ENCODE measurements at places on chromosomes 12 and 14. TPM values are rescaled to one million over a fixed set of nuclear protein-coding genes. Genes with fewer than 3 reads are reported as not detected.
A peak's percentile ranks its signal among the peaks of the same experiment; 100 is the strongest.

DNA sequence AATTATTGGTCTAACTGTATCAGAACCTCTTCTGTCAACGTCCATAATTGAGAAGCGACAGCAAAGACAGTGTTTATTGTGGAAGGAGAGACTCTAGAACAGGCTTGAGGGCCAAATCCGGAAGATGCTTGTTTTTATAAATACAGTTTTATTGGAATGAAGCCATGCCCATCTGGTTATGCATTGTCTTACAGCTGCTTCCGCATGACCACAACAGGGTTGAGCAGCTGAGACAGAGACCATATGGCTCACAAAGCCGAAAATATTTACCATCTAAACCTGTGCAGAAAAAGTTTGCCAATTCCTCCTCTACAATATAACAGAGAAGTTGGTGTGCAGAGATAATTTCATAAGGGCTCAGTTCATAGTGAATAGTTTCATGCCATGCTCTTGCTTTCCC, 24.5 kb downstream of the PRKAB1 start:
- DNase-seq, result no peak

Gene BICDL1
- 0.65 TPM for total RNA-seq

- no peak for DNase-seq
Measured at GRCh38 chr14:54133896-54134295, 177.3 kb upstream of the BMP4 start.

- no peak for DNase-seq
Measured at GRCh38 chr14:22388669-22389595, 200.1 kb downstream of the DAD1 start.

- no peak for DNase-seq
Measured at GRCh38 chr14:29846339-29847055, 81.2 kb downstream of the PRKD1 start.

DNA sequence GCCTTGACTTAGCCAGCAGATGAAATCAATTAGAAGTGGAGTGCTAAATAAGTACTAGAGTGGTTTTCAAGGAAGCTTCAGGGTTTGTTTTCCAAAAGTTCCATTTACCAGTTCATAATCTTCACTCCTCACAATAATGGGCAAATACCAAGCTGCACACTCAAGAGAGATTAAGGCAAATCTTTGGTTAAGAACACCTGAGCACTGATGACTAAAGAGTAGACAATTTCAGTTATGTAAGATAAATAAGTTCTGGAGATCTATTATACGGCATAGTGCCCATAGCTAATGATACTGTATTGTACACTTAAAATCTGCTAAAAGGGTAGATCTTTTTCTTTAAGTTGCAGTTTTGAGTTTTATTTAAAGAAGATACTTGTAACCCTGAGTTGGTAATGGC, 125.0 kb downstream of the ARMH4 start:
- DNase-seq, result no peak

Gene AGAP2
- total RNA-seq, result 1.0 TPM

GRCh38 chr12:115191342-115191741, 507.4 kb upstream of the TBX3 start:
- DNase-seq, result no peak

DNA sequence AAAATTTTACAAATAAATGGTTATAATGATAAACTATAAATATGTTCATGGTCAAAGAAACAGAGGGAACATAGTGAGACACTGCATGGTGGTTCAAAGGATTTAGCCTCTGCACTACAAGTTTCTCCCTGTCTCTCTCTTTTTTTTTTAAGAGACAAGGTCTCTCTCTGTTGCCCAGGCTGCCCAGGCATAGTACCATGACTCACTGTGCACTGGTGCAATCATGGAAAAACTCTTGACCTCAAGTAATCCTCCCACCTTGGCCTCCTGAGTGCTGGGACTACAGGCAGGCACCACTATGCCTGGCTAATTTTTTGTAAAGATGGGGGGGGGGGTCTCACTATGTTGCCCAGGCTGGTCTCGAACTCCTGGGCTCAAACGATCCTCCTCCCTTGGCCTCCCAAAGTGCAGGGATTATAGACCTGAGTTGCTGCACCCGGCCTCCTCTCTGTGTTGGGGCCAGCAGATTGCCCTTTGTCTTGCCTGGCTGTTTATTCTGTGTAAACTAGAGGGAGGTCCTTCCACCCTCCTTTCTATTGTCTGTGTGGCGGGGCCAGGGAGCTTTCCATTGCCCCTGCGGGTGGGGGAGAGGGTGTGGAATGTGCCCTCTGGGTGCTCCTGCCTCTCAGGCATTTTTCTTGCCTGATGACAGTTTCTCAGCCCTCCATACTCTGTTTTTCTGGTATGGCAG, 22.1 kb downstream of the MTHFD1 start:
- no peak for DNase-seq

DNA sequence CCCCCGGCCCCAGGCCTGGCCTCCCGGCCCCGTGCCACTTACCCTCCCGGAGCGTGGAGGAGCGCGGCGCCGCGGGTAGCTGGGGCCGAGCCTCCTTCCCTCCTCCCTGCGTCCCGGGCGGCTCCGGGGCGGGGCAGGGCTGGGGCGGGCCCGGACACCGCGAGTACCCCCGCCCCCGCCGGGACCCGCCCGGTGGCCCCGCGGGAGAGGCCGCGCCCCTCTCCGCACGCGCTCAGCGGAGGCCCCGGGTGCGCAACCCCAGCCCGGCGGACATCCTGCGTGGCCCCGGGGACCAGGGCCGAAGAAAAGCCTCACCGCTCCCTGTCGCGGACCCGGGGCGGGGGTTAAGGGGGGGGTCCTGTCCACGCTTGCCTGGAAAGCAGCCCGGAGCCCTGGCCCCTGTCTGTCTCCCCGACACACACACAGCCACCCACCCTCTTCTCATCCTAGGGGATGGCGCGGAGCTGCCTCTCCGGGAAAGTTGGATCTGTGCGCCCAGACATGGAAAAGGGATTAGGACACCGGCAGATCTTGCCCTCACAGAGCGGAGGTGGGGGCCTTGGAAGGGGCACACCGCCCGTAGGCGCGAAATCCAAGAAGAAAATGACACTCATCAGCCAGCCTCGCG, at the start of gene SYNE3:
Gene SYNE3, minus strand, starts transcription at position 97 of the 628 bp plus-strand sequence. CDS start 40,829 bp downstream, outside the sequence.
- peak; percentile 78 for DNase-seq

Gene GDF3
- not detected for total RNA-seq

GRCh38 chr14:76531085-76531484, 155.1 kb downstream of the ESRRB start:
- DNase-seq, result no peak

DNA sequence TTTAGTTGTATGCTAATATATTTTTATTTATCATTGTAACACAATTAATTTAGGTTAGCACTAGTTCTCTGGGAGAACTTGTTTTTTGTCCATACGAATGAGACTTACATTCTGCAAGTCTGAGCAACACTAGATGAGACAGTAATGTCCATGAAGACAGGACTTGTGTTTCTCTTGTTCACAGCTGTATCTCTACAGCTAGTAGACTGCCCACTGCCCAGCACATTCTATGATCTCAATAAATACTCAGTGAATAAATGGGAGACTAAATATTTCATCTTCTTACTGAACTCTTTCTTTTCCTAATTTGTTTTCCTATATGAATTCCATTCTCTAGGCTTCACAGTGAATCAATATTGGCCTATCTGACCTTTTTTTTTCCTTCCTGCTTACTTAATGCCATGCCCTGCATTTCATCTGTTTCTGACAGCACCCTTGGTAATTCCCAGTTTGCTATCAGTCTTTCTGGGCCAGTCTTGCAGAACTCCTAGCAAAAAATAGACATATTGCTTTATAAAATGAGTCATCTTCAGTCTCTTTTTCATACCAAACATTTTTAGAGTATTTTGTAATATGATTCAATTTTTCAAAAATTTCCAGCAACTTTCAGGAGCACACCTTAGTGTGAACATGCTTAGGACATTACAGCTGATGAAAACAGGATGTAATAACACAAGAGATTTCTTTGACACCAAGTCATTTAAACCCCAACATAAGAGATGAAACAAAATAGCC, 185.5 kb upstream of the ATP2B1 start:
- no peak for DNase-seq

DNA sequence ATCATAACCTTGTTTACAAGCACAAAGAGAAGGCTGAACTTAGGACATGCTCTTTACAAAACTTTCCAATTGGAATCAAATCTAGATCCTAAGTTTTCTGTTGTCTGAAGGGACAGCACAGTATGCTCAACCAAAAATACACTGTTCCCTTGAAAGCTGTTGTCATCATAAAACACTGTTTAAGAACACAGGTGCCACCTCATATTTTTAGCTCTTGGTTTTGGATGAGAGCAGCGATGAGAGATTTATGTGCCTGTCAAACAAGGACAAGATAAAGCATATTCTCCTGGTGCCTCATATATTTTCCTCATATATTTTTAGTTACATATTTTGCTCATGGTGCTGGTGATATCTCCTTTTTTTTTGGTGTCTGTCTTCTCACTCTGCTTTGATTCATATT, 788.4 kb downstream of the AACS start:
- DNase-seq, result no peak

GRCh38 chr14:50103558-50103957, 12.8 kb downstream of the VCPKMT start:
- no peak for DNase-seq

GRCh38 chr12:64666054-64666914, 56.0 kb downstream of the RASSF3 start:
- no peak for DNase-seq

Gene FAM186B
- total RNA-seq, result 0.19 TPM

Gene OR11H7
- total RNA-seq, result not detected

Gene LRRC10
- total RNA-seq, result not detected

DNA sequence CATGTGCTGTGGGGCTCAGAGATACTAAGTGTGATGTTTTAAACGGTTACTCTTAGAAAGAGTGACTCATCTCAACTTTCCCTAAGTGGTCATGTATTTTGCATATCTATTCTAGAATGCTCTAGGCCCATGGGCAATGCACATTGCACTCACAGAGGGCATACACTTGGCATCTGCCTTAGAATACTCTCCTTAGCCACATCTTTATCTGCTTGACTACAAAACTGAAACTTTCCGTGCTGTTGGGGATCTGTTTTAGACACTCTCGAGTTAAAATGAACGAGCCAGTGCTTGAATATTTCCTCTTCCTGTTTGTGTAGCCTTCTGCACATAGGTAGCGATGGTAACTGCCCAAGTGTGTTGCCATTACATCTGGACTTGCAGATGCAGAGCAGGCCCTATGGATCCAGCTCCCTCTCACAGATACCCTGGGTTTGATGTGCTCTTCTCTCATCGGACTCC, 180.5 kb downstream of the CAND1 start:
- no peak for DNase-seq

DNA sequence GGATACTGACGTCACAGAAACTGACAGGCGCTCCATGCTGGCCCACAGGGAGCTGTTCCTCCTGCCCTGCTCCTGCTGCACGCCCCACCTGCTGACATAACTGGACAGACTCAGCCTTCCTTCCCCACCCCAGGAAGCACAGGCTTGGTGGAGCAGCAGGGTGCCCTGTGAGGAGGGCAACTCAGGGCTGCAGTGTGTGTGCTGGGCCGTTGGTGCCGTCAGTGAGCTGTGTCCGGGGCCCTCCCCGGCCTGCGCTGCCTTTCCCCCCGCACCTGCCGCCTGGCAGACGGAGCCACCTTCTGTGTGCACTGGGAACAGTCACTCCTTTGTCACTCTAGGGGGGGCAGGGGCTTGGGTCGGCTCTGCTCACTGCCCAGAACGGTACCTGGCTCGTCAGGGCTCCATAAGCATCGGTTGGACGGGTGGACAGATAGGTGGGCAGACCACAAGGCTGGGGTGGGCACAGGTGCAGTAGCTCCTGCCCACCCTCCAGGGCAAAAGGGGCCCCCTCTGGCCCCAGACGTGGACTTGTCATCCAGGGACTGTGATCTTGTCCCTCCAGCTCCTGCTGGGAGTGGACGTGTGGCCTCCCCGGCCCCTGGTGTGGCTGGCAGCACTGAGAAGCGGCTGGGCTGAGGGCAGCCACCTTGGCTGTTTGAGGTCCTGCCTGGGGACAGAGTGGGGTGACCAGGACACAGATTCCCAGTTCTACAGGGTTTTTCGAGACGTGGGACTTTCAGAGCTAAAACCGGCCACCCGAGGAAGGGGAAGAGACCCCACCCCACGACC, 32.8 kb downstream of the FBRSL1 start:
- no peak for DNase-seq

Gene MYRFL
- under 0.01 TPM for total RNA-seq

DNA sequence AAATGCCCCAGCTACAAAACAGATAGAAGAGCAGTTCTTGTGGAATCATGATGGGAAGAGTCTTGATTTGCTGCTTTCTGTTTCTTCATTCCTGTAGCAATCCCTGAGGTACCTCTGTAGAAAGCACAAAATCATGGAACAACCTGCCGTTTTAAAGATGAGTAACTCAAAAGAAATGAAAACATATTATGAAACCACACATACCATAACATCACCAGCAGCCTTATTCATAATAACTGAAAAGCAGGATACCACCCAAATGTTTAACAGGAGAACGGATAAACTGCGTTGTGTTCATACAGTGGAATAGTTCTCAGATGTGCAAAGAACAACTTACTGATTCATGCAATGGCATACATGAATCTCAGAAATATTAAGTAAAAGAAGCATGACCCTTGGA, 188.1 kb downstream of the RGS6 start:
- DNase-seq, result no peak

Gene DUSP16
- total RNA-seq, result 56.4 TPM

Gene B3GNT4
- total RNA-seq, result not detected

DNA sequence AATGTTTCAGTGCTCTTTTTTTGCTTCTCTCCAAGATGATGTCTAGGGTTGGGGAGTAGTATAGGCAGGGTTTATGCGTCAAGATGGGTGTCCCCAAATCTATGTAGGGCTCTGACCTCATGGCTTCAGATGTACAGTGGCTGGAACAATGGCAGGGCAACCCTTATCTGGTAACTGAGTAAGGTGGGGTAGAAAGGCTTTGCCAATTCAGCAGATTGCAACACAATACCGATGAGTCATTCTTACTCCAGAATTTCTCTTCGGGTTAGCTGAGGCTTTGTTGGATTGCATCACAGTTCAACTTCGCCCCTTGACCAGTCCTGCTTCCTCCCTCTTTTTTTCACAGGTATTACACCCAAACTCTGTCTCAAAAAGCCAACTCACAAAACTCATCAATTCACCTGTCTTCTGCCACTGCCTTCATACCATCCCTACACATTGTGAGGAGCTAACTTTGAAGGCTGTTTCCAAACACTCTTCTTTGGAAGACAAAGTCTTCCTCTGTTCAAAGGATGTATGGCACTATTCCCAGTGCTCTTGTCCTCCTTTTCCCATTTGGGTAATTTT, 190.2 kb upstream of the CNOT2 start:
- DNase-seq, result no peak

Gene TSPAN11
- 0.33 TPM for total RNA-seq

DNA sequence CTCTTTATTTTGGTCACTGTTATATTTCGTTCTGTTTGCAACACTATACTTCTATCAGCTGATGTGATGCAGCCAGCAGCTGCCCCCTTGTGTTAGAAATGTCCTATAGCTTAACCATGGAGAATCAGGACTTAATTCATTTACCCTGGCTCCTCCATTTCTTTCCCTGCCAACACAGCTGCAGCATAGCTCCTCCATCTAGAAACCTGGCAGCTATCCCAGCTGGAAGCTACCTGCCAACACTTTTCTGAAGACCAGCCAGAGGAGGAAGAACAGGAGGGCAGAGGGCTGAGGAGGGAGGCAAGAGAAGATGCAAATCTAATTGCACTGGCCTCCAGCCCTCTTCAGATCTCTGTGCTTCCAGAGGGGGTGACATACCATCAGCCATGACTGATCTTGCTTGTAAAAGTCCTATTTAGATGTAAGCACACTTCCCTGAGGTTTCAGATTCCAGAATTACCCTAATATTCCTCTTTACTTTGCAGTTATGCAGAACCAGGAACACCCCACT, 156.8 kb upstream of the TMEM260 start:
- no peak for DNase-seq

Gene KIF26A
- total RNA-seq, result 1.8 TPM

Data from liver (tissue), 10 donors.